ENCODE measurements at places on chromosomes 7 and 10. TPM values are rescaled to one million over a fixed set of nuclear protein-coding genes. Genes with fewer than 3 reads are reported as not detected.

DNA sequence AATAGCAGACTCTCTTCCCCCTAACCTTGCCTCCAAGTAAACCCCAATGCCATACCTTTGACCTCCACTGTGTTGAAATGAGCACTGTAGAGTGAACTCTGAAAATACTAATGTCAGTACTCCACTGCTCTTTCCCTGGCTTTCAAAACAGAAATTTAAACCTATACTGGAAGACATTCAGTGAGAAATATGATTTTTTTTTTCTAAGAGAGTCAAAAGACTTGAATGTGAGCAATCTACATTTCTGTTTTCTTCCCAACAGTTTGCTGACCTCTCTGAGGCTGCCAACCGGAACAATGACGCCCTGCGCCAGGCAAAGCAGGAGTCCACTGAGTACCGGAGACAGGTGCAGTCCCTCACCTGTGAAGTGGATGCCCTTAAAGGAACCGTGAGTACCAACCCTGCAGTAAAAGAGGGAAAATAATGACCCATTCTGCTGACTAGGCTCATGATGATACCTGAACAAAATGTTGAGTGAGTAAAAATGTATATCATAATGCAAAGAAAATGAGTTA lies 6.4 kb downstream of the VIM start:
- DNase-seq = no peak

DNA sequence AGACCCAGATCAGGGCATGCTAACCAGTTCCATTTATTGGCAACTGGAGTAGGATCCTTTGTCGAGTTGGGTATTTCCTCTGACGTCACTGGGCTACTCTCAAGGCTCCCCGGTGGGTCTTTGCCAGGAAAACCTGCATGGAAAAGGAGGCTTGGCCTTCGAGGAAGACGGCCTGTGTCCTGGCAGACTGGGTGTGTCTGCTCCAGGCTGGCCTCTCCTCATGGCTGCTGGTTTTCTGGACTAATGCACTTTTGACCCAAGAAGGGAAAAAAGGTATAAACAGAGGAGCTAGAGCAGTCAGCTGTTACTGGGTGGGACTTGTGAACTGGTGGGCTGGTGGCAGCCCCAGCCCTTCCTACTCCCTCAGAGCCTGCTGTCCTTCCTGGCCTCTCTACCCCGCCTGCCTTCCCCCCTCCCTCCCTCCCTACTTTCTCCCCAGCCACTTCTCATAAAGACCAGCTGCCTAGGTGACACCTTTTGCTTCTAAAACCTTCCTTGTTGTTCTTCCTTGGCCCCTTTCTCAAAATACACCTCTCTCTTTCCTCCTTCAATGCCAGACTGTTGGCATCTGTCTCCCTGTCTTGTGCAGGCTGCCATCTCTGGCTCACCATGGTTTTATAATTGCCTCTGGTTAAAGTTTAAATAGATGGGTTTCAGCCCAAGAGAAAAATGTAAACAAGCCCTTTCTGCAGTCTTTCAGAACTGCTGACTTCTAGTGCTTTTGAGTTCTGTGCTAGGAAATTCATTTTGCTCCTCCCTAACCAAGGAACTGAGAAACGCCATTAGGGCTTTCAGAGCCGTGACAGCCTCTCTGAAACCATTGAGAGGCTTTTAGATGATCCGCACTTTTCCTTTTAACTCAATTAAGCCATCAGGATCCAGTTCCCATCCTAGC lies 101.8 kb upstream of the MKLN1 start:
- DNase-seq = no peak

GRCh38 chr10:33482486-33482885 lies 148.0 kb upstream of the NRP1 start:
- DNase-seq = no peak

- no peak for DNase-seq
Measured at GRCh38 chr10:12617191-12618175, 268.1 kb downstream of the CAMK1D start.

H2BK1 gene
- not detected for total RNA-seq

Measured in activated CD4-positive, alpha-beta T cell treated with anti-CD3 and anti-CD28 coated beads, Interleukin-2, amount 10 ng/mL, durations not matched to agents 7 days and 5 days (primary cell).